ENCODE measurements at places on chromosomes 3 and 15. TPM values are rescaled to one million over a fixed set of nuclear protein-coding genes. Genes with fewer than 3 reads are reported as not detected.

Gene PRR20G
- total RNA-seq, result not detected

Gene GOLGA6L10
- not detected for total RNA-seq

Gene COMMD2
- 20.6 TPM for total RNA-seq

Gene POLR2M
- total RNA-seq, result 31.8 TPM

Gene SH2D7
- not detected for total RNA-seq

Gene METTL6
- total RNA-seq, result 20.9 TPM

Gene ADCY5
- 0.13 TPM for total RNA-seq

Gene RUBCN
- total RNA-seq, result 11.0 TPM

Gene LOXL1
- 63.7 TPM for total RNA-seq

Gene CTXND1
- total RNA-seq, result 1.1 TPM

Gene ACTRT3
- 3.9 TPM for total RNA-seq

Gene PP2D1
- not detected for total RNA-seq

Gene LRTM1
- total RNA-seq, result not detected

Gene CYP1A2
- not detected for total RNA-seq

Gene OXSR1
- 23.2 TPM for total RNA-seq

Gene FAM81A
- 0.08 TPM for total RNA-seq

Gene HDC
- total RNA-seq, result not detected

Gene CFAP100
- total RNA-seq, result not detected

Gene PTPRG
- 27.2 TPM for total RNA-seq
